ENCODE measurements at places on chromosomes 5 and 9.

DNA sequence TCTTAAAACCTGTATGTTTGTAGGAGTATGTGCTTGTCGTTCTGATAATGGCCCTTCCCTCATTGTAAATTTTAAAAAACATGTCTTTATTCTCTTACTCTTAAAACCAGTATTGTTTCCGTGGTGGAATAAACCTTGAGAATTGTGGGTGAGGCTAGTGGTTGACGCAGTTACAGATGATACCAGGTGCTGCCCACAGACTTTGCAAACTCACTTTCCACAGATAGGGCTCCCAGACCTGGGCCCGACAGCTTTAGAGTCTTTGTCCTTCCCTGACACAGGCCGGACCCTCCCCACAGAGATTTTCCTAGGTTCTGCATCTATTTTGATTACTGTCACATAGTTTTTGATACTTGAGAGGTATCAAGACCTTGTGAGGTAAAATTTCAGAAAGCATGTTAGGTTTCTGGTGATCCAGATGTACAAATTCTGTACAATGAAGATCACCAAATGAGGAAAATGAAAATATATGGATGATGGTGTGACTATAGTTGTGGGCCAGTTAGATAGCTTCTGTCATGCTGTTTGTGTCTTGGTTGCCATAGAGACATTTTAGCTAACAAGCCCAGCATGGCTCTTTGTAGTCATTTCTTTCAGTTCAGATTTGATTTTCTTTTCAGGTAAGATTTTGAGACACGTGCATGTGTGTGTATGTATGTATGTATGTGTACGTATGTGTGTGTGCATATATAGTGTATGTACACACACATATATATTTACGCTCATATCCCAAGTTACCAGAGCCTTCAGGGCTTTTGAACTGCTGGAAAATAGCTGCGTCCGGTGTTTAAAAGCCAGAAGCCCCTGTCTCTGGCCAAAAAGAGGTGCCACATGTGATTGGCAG lies 33.8 kb downstream of the DMRT1 start:
- no peak for DNase-seq

GRCh38 chr5:98999631-99000030 lies 70.8 kb upstream of the CHD1 start:
- DNase-seq: no peak

- no peak for DNase-seq
These were observed 4.8 kb upstream of the CCIN start for GRCh38 chr9:36164372-36164771.

GRCh38 chr9:114611516-114612271 lies 603 bp downstream of the TMEM268 start:
- peak; percentile 70 for DNase-seq

GRCh38 chr5:76365561-76365960 lies 37.5 kb upstream of the IQGAP2 start:
- DNase-seq: no peak

DNA sequence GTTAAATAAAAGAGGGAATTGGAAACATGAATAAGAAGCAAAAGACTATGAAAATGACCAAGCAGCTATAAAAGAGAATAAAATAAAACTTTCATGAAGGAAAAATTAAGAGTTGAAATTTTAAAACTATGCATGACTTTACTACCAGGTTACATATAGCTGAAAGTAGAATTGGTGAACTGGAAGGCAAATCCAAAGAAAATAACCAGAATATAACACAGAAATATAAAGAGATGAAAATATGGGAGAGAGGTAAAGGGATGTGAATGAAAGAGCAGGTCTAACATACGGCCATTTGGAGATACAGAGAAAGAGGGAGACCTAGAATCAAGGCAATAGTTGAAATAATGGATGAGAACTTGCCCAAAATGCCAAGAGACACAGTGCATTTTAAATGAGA lies 42.9 kb upstream of the TDRD7 start:
- no peak for DNase-seq

- DNase-seq: no peak
These were observed 202.6 kb downstream of the SEMA5A start for GRCh38 chr5:9343146-9343850.

DNA sequence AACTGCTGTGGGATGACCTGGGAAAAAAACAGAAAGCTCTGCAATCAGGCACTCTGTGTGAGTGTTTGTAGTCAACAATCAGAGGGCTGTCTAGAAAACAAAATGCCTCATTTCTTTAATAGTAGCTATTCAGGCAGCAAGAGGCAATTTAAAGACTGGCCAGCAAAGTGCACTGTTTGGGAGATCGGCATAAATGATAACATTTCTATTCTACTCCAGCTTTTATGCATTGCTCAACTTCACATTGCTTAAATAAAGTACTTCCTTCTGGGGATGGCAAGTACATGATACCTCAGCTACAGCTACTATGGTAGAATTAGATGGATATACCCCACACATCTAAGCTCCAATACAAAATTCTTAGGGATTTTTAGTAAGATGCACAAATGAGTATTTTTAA lies 193.1 kb downstream of the DCP2 start:
- no peak for DNase-seq

DNA sequence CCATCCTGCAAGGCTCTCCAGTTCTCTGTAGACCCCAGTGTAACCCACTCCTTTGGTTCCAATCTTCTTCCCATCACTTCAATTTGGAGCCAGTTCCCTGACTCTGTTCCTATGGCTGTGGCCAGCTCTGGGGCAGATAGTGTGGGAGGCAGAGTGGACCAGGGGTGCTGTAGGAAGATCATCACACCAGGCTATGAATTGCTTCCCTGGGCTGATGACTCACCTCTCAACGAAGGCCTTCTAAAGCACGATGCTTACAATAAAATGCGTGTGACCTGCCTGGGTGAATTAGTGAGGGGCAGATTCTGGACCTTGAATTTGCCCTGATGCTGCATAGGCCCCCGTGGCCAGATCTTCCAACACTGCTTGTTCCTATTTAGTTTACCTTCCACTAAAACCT lies 289.7 kb downstream of the FBXL7 start:
- DNase-seq: no peak

Measured in right lobe of liver (tissue), 6 donors.